Left kidney (tissue), 8 donors: ENCODE measurements at places on chromosomes 7 and 10.

- DNase-seq = no peak
Measured at GRCh38 chr10:132786476-132786883, 533 bp upstream of the NKX6-2 start.

DNA sequence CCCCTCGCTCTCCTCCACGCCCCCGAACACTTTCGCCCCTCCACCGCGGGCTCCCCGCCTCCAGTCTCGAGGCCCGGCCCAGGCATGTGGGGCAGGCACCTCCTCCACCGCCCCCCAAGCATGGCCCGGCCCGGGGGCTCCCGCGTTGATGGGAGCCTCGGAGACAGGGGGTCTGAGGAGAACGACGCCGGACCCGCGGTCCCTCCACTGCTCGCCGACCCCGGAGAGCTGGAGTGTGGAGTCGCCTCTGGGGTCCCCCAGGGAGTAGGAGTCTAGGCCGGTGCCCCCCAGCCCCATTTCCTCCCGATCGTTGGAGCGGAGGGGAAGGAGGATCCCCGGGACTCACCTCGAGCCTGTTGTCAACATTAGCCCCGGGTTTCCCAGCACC, 206 bp downstream of the UPF2 start:
- DNase-seq = no peak

GRCh38 chr7:133344275-133344674, 91.4 kb downstream of the EXOC4 start:
- no peak for DNase-seq

GRCh38 chr10:132200344-132201110, 13.8 kb downstream of the DPYSL4 start:
- no peak for DNase-seq

GRCh38 chr7:81138870-81139269, 220.0 kb upstream of the SEMA3C start:
- no peak for DNase-seq

- no peak for DNase-seq
Measured at GRCh38 chr10:77313066-77313750, 324.4 kb downstream of the KCNMA1 start.

DNA sequence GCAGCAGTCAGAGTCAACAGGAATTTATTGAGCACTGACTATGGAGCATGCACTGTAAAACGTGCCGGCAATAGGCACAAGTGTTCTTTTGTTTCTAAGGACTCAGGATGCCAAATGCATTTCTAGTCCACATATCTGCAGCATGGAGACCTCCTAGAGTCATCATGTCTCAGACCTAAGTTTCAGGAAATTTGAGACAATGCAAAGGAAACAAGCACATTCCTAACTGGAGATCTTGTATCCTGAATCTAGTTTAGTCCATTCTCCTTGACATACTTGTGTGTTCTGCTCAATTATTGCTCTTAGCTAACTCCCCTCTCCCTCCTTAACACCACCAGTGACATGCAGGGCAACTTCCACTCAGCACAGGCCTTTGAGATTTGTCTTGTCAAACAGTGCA, 173.2 kb downstream of the ZNF438 start:
- no peak for DNase-seq

- no peak for DNase-seq
Measured at GRCh38 chr7:16594061-16594460, 51.5 kb downstream of the ANKMY2 start.

DNA sequence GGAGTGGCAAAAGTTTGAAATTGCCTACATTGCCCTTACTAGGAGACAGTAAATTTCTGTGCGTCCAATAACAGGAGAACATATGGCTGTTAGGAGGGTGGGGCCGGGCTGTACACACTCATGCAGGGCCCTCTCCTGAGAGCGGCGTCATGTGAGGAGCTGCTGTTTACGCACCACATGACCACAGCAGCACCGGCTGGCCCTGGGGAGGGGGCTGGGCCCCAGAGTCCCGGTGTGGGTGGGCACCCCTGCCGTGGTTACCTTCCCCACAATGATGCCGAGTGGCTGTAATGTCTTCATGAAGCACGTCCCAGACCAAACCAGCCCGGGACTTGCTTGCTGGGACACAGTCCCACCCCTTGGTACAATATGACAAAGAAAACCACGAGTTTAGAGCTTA, 308.7 kb downstream of the DNAJB6 start:
- no peak for DNase-seq

DNA sequence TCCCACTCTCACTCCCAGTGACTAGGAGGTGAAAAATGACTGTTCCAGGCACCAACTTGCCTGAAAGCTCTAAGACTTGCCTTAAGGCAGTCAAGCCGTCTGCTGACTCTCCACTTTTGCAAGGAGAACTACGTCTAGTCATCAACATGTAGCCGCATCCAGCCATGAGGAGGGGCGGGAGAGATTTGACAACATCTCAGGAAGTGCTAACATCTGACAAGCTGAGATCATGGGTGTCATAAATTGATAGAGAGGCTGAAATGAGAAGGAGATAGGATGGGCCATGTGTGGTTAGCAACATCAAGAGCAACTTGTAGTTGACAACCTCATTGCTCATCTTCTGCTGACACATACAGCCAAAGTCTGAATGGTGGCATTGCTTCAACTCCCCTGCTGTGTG, 9.0 kb upstream of the TBXAS1 start:
- DNase-seq = no peak

DNA sequence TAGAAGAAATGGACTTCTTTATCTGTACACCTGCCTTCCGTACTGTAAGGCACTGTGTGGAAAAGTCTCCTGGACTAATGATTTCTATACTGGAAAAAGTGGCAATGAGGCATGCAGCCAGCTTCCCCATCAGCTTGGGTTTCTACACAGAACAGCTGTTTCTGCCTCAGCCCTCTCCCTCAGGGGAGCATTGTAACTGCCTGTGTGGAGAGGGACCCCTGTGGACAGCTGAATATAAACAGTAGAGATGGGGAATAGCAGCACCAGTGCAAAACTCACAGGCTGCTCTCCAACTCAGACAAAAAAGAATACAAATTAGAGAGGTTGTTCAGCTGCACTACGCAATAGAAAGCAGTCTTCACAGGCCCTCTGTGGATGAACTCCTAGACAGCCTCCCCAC, 451.3 kb upstream of the MBL2 start:
- DNase-seq = peak; percentile 28

- no peak for DNase-seq
Measured at GRCh38 chr10:71782917-71783490, 9.7 kb upstream of the VSIR start.

DNA sequence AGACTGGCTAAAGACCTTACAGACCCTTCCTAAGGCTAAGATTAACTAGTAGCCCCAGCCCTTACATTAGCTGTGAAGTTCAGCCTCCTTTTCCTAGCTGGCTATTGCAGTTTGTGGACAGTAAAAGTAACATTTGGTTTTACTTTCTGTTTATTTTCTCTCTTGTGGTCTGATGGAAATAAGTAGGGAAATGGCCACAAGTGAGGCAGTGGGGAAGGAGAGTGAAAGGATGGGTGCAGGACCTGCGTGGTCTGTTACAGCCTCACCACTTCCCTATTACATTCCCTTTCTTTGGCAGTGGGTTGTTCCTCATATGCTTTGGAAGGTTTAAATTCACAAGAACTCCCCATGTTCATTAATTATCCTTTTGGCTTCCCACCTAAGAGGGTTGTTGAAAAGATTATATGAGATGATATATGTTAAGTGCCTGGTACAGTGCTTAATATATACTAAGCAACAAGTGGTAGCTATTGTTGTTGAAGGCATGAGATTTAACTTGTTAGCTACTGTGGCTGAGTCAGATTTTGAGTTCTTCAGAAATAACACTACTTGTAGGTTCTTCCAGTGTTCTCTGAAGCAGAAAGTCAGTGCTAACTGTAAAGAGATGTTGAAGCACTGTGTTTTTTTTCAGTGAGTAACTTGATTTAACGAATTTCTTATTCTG, 181.7 kb downstream of the ST7 start:
- DNase-seq = no peak

DNA sequence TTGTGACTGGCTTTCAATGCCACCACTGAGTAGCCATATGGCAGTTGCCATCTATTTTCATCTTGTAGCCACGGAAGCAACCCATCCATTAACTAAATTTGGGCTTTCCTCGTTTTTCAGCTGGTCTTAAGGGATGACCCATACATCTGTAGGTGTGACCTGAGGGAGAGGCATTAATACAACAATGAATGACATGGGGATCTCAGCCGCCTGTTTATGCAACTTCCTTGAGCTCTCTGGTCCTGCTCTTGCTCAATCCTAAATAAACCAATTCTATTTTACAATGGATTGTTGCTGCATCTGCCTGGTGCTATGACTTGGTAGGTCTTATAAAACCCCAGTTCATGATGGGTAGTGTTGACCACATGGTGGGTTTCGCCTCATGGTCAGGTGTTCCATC, 21.9 kb upstream of the ADAM22 start:
- no peak for DNase-seq

GRCh38 chr7:128022631-128023532, 8.4 kb downstream of the LRRC4 start:
- DNase-seq = no peak

GRCh38 chr10:61000769-61001730, 57.1 kb upstream of the RHOBTB1 start:
- peak; percentile 57 for DNase-seq

- peak; percentile 71 for DNase-seq
Measured at GRCh38 chr7:102306916-102307677, 20.4 kb downstream of the SH2B2 start.

GRCh38 chr10:101777619-101778145, 1.8 kb upstream of the FGF8 start:
- DNase-seq = no peak

DNA sequence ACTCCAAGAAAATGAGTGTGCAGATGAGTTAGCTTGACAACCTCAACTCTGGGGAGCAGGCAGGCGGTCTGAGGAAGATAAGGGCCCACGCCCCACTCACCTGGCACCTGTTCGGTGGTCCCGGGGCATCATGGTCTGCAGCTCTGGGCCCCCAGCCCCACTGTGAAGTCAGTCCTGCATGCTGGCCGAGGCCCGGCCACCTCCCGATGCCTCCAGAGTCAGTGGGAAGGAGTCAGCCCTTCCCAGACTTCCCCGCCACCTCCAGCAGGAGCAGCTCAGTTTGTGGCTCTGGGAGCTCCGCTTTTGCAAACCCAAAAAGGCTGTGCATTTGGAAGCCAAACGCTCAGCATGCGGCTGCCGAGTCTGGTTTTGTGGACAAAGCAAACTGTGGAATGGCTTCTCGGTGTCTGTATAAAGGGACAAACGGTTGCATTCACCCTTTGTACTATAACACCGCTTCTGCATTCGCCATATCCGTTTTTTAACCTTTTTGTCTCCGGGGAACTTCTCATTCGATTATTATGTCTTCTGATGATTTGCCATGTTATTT, 167.3 kb downstream of the CCDC3 start:
- no peak for DNase-seq

DNA sequence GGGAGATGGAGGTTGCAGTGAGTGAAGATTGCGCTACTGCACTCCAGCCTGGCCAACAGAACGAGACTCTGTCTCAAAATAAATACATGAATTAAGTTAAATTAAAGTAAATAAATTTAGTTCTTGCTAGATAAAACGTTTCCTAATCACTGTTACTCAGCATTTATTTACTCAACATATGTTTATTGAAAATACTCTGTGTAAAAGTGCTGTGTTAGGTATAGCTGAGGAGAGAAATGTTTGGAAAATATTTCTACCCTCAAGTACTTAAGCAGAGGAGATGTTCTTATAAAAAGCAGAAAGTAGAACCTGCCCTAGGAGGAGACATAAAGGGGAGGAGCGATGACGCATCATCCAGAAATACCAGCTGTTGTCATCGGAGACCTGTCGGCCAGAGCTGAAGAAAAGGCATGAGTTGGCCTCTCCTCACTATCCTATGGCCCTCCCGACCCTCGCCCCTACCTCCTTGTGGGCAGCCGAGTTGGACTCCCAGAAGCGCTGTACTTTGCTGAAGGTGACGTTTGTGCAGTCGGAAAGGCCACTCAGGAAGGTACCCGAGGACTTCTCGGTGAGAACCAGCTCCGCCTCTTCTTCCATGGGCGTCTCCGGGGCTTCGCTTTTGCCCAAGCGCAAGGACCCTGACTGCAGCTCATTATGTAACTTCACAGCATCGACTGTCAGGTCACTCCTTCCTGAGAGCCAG, 1.1 kb downstream of the RRP12 start:
- no peak for DNase-seq

DNA sequence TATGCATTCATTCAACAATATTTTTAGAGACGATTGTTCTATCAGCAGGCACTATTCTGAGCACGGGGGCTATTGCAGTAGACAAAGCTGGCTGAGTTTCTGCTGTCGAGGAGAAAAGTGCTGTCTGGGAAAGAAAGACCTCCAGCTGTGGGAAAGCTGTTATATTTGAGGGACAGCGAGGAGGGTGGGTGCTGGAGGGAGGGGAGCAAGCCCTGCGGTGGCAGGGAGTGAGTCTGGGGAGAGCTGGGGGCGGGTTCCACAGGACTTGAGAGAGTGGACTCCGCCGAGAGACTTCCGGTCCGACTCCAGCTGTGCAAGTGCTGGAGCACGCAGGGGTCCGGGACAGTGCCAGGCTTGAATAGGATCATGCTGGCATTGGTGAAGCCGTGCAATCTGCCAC, 602.1 kb upstream of the FOXK1 start:
- no peak for DNase-seq

DNA sequence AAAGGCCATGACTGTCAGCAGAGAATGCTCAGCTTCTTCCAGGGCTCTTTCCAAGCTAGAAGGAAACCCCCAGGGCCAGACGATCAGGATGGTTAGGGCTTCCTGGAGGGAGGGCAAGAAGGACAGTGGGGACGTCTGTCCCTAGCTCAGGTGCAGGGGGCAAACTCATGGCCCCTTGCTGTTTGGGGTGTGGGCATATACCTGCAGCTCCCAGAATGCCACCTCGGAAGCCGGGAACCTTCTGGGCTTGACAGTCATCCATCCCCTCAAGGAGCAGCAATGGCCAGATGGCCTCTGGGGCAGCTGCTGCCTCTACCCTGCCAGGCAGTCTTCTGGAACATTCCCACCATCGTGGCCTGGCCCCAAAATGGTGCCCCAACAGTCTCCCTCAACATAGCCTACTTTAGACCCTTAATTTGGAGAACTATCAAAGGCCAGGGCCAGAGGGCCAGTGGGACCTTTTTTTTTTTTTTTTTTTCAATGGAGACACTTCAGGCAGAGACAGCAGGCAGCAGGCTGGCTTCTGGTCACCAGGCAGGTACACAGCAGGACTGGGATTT, 40.2 kb upstream of the ZMIZ1 start:
- DNase-seq = no peak

DNA sequence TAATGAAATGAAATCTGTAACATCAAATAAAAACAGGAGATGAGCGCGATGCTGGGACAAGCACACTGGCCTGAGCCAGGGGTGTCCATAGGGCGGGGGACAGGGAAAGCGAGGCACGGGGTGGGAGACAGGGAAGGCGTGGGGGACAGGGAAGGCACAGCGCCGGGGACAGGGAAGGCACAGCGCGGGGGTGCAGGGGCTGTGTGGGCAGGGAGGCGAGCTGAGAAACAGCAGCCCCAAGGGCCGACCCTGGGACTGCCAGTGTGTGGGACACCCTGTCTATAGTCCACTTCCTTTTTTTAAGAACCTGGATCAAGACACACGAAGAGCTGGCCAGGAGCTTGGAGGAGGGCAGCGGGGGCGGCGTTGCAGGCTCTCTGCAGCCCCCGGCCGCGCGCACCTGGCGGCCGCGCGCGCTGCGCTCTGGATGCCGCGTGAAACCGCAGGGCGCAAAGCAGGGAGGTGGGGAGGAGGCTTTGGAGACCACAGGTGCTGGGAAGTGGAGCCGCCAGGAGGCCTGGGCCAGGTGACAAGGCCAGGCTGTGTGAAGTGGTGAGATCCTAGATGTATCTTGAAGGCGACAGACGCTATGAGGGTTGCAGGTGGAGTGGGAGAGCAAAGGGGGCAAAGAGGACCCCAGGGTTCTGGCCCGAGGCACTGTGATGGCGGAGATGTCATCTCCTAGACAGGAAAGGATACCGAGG, 157.7 kb downstream of the COBL start:
- no peak for DNase-seq
